ENCODE measurements at places on chromosomes 3 and 15.
A peak's percentile ranks its signal among the peaks of the same experiment; 100 is the strongest.

DNA sequence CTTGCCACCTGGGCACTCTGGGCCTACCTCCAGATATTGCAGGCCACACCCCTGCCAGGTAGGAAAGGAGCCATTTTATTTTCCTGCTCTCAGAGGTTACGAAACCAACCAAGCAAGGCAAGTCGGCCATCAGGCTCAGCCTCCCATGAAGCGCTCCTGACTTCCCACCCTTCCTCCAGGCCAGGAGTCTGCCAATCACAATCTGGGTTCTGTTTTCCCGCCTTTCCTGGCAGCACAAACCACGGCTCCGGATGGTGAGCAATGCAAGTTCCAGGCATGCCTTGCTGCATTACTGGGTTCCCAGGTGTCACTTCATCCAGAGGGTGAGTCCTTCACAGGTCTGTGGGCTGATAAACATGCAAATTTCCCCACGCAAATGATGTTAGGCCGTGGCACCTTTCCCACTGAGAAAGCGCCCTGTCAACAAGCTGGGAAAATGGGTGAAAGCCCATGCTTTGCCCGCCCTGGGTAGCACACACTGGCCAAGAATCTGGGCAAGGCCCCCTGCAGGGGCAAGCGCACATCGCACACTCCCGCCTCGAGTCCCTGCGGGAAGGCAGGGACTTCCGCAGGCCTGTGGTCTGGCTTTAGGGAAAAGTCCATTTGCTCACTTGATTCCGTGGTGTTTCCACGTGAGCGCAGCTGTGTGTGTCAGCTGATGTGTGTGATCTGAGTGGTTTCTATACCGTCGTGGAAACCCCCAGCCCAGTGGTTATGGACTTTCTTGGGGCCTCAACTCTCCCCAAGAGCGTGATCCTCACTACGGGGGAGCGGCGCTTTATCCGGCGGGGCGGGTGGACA lies 61.6 kb upstream of the RYK start:
- no peak for DNase-seq

GRCh38 chr15:41993472-41994170 lies 21.3 kb upstream of the EHD4 start:
- DNase-seq: no peak

DNA sequence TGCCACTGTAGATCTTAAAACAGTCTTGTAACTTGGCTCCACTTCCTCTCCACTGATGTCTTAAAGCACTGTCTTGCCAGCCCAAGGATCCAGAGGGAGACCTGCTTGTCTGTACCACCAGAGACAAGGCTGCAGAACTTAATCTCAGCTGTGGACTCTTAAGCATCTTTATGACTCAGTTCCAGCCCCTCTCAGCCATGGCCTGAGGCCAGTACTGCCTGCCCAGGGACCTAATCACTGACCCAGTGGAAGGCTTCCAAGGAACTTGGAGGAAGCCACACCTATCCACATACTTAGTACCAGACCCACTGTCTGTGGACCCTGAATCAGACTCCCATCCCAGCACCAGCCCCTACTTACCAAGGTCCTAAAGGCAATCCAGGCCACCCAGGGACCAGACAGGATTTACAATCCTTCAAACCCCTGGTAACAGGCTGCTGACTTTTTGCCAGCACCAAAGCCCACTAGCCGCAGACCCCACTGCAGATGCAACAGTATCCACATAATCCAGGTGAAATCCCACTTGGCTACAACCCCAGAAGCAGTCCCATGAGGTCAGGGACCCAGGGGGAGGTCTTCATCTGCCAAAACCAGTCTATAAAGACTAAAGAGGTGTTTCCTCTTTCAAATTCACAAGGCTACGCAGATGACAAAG lies 41.9 kb upstream of the PRR20G start:
- no peak for DNase-seq

GRCh38 chr3:76198086-76198485 lies 412.7 kb upstream of the ZNF717 start:
- no peak for DNase-seq

GRCh38 chr3:25130724-25131520 lies 297.1 kb upstream of the RARB start:
- DNase-seq: no peak

DNA sequence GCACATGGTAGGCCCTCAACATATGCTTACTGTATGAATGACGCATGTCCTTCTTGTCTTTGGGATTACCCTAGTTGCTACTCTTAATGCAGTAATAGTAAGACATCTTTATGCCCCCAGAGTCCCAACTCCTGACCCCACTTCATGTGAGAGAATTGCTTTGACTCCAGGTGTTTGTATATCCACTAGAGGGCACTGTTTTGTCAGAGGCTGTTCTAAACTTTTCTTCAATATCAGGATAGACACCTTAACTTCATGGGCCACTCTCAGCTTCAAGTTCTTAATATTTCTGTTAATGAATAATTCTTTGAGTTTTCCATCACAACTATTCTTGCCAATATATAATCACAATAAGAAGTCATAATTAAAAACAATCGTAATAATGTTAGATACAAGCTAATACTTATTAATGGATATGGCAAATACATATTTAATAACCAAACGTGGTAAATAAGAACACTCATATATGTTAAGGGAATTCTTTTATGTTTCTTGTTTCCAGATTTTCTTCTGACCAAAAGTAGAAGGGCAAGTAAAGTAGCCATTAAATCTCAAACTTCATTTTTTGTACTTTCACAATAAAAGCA lies 337.2 kb upstream of the DNAJC19 start:
- peak; percentile 20 for DNase-seq

DNA sequence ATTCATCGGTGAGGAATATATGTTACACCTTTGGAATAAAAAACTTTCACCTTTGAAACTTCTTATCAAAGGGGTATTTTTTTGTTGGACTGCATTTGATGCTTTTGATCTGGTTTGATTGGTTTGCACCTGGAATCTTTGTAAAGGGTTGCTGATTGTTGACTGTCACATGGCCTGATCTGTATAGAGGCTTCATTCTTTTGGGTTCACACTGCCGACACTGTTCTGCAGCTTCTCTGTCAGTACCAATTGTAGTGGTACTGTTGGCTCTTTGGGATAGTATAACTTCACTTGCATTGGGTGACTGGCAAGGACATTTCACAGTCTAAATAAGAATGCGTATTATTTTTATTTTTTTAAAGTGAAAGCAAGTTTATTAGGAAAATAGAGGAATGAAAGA lies 155.7 kb downstream of the DOCK3 start:
- no peak for DNase-seq

- DNase-seq: no peak
Observed at GRCh38 chr15:67089217-67090193, 24.1 kb downstream of the SMAD3 start.

GRCh38 chr3:55959471-55960080 lies 472.5 kb upstream of the WNT5A start:
- peak; percentile 34 for DNase-seq

DNA sequence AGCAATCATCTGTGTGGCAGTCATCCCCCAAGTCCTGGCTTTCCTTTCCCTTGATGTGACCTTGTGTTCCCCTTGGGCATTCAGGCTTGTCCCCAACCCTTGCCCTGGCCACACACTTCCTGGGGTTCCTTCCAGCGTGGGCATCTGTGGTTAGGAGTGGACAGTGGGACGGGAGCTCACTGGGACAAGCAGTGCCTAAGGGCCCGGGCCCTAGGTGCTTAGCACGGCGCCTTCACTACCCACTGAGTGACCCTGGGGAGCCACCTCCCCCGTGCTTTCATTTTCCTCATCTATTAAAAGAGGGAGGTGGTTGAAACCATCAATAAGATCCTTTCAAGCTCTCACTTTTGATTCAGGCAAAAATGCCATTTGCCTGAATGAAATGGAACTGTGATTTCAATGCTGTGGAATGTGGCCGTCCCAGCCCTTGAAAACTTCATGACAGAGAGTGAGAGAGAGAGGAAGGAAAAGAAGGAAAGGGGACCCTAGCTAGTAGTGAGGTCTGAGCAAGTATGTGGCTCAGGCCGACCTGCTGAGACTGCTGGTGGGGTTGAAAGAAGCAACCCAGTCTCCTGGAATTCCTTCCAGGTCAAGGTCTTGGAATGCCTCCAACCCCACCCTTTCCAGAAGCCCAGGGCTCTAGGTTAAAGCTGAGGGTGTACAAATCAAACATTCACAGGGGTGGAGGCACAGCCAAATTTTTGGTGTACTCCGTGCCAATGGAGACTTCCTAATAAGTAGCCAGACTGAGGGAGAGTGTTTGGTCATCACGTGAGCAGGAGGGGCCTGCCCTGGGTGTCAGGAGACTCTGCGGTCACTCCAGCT lies 302.9 kb downstream of the TLE3 start:
- DNase-seq: no peak

Data from DMS 273 treated with DMSO at 0.1 percent for 48 hours (cell line).